ENCODE measurements at places on chromosomes 3 and 15.

DNA sequence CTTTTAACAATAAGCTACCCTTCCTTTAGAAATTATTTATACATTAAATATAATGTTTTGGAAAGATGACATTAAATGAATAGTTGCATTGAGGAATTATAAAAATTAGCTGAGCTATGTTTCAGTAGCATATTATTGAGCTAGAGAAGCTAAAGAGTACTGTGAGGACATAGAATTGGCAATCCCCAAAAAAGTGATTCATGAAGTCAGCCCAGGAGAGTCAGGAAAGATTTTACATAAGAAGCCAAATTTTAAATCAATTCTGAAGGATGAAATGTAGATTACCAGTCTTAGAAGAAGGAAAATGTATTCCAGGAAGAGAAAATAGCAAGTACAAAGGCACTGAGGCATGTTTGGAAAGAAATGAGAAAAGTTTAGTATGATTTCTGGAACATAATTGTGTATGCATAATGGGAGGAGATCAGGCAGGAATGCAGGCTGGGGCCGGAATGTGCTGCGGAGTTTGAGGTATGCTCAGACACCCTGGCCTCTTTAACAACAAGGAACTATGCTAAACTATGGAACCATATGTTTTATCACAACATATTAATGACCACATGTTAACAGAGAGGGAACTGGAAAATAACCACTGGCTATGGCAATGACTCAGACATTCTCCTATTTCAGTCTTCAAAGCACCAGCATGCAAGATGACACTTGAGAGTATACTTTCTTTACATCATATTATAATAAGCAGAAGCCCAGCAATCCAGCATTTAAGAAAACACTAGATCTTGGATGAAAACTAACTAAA lies 103.3 kb upstream of the COL8A1 start:
- peak; percentile 83 for DNase-seq

DNA sequence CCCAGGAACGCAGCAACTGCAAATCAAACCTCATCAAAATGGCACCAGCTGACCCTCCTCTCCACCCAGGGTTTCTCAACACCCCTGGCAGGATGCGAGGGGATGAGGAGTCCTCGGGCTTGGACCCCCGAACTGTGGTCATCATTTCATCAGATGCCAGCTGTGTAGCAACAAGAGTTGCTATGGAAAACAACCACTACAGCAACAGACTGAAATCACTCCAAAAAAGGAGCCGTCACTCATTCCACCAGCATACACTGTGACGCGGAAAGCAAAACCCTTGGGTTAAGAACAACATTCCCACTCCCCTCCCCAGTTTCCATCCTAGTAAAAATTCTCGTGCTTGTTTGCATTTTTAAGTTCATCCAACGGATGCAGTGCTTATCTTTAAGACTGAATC lies 40.1 kb downstream of the VGLL4 start:
- DNase-seq, result no peak

DNA sequence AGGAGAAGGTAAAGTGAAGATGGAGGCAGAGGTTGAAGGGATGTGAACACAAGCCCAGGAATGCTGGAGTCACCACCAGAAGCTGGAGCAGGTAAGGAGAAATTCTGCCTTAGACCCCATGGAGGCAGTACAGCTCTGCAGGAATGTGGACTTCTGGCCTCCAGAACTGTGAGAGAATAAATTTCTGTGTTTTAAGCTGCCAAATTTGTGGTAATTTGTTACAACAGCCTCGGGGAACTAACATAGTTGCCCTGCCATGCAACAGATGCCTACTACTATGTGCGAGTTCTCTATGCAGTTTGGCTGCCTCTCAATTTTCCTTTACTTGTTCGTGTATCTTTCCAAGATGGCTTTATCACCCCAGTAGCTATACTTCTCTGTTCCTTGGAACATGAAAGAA lies 394.1 kb downstream of the TUSC7 start:
- no peak for DNase-seq

DNA sequence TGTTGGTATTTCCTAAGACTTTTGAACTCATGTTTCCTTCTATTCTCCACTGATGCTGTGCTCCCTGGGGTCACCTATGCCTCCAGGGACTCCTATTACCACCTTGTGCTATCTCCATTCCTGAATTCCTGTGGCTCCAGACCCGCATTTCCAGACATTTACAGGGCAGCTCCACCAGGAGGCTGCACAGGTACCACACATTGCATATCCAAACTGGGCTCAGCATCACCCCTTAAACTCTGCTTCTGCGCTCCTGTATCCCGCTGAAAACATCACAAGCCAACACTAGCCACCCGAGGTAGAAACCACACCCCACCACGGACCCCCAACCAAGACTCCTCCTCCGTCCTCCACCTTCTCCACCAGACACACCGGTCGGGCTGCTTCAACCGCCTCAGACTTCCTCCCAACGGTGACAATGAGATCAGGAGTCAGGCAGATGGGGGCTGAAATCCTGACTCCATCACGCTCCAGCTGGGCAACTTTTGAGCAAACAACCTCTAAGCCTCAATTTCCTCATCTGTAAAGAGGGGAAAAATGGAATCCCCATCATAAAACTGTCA lies 10.4 kb downstream of the TNK2 start:
- no peak for DNase-seq

- no peak for DNase-seq
These were observed 6.5 kb upstream of the GSK3B start for GRCh38 chr3:120100711-120101110.

DNA sequence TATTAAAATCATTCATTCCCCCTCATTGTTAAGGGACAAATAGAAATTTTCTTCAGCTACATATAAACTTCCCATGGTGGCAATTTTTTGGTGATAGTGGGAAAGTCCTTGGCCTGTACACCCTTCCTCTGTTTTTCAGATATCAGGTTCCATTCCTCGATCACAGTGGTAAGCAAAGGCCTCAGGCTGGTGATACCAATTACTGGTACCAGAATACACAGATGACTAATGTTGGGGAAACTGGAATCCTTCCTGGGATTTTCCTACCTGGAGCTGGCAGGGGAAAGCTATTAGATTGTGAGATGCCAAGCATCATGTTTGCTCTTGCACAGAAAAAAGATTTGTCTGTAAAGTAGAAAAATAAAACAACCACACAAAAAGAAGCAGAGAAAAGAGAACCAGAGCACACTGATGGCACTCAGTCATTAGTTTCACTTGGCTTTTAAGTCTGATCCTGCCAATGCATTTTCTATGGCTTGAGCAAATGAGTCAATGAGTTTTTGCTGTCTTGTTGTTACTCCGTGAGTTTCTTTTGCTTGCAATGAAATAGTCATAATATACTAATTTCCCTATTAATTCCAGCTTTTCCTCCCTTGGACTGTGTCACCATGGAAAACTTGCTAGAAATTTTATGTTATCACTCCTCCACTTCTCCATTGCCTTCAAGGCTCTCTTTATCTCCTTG lies 795.0 kb downstream of the ROBO1 start:
- DNase-seq, result no peak

DNA sequence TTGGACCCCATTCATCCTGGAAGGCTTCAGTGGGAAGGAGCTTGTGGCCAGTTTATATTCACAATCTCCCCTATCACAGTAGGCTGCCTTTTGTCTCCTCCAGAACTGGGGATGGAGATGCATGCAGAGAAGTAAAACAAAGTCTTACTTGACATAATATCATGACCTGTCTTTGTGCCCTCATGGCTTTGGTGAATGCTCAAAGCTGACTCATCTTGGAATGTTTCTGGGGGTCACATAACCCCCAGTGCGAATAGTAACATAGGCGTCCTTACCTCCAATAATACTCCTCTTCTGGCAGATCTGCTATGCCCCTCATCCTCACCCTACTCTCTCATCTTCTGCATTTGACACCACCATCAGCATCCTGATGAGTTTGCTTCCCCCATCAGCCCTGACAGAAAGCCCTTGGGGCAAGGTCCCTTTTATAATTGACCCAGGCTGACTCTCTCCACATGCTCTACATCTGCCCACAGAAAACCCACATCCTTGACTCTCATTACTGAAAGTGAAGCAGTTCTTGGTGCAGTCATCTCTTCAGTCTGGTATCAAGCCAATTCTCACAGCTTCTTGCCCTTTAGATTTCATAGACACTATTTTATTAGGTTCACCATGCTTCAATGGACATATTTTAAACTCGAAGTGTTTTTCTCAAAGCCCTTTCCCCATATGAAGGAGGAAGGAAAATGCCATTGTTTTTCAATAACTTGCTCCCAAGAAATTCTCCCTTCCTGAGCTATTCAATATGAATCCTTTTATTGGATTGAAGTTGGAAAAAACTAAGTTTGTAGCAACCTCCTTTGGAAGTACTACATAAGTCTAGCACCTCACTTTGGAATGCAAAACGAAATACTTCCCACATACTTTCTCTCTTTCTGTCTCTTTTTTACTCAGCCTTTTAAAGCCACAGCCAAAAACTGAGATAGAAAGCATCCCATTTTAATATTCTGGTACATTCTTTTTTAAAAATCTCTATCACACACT lies 36.6 kb downstream of the OSTN start:
- no peak for DNase-seq

DNA sequence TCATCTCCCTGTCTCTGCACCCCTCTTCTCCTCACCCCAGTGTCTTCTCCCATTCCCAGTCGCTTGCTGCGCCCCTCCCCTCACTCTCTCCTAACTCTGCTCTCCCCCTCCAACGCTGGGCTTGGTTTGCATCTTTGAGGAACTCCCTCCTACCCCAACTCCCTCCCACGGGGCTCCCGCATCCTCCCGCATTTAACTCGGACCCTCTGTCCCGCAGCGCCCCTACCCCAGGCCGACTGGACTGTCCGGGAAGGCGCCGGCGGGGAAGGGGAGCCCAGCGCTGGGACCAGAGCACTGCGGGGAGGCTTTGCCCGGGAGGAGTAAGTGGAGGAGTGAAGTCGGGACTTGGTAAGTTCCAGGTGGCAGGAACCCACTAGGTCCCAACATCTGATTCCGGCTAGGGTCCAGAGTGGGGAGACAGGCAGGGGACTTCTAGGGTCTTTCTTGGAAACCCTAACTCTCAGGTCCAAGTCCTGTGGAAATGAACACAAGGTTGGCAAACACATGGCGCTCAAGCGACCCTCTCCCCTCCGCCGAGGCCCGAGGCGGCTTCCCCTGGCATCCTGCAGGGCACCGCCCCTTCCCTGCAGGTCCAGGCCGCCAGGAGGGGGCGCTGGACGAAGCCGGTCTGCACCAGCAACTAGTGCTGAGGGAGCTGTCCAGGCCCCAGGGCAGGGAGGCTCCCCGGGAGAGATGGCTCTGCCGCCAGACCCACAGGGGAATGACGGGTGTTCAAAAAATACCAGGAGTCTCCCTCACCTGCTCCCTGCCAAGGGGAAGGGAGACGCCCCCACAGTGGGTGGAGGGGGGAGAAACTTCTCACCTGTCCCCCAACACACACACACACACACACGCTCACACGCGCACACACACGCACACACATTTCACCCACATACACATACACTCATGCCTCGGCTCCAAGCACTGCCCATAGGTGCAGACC lies 53.2 kb downstream of the LHFPL4 start:
- DNase-seq, result peak; percentile 83

- DNase-seq, result no peak
These were observed 99.9 kb downstream of the APBA2 start for GRCh38 chr15:28985691-28986090.

DNA sequence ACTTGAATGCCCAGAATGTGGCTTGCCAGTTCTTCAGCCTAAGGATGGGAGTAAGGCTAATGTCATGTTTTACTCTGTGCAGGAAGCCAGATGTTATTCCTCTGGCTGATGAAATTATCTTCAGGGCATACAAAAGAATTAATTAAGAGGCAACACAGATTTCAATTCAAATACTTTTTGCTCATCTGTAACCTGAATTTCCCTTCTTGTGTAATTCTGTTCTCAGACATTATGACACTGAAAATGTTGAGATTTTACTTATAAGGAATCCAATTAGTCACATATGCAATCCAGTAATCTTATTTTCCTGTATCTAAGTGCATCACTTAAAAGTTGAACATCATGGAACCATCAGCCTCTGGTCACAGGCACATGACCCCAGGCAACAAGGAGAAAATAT lies 136.5 kb downstream of the CPNE4 start:
- no peak for DNase-seq

DNA sequence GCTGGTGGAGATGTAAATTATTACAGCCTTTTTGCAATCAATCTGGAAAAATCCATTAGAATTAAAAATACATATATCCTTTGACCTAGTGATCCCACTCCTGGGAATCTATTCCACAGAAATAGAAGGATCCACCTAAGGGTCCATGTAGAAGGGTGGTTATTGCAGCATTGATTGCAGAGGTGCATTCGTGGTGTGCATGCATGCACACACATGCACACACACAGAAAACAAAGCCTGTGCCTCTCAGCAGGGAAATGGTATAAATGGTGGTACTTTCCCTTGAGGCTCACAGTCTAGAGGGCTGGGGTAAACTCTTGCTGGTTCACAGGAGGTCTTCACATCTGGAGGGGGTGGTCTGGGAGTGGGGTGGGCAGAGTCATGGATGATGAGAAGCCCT lies 19.4 kb upstream of the ADPGK start:
- no peak for DNase-seq

DNA sequence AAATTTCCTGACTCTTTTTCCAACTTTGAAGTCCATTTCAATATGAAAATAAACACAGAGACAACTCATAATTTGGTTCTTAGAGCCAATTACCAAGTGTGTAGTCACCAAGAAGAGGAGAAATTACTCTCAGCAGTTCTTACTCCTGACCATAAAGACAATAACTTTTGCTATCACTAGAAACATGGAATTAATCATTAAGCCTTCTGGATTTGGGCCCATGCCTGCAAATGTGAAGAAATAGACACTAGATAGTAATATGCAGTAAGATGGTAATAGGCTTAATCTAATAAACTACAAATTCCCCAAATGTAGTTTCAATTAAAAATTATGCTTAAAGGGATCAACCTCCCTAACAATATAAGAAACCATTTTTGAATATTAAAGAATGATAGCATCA lies 185.1 kb upstream of the AGTR1 start:
- DNase-seq, result no peak

- no peak for DNase-seq
These were observed 292.0 kb upstream of the CCDC54 start for GRCh38 chr3:107085261-107085660.

DNA sequence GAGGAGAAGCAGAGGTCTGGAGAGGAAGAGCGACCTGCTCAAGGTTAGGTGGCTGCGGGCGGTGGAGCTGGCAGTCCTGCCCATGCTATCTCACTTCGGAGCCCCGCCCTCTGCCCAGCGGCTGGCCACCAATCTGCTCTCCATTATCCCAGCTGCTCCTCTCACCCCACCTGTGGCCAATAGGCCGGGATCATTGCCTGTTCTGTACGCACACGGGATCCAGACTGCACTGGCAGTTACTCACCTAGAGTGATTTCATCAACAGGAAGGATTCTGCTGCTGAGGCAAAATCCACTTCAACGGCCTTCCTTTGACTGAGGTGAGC lies 100.6 kb downstream of the TLE3 start:
- DNase-seq, result no peak

Data from OCI-M1 (cell line).